Gastroesophageal sphincter (tissue), 4 donors: ENCODE measurements at places on chromosomes 2 and 18.

DNA sequence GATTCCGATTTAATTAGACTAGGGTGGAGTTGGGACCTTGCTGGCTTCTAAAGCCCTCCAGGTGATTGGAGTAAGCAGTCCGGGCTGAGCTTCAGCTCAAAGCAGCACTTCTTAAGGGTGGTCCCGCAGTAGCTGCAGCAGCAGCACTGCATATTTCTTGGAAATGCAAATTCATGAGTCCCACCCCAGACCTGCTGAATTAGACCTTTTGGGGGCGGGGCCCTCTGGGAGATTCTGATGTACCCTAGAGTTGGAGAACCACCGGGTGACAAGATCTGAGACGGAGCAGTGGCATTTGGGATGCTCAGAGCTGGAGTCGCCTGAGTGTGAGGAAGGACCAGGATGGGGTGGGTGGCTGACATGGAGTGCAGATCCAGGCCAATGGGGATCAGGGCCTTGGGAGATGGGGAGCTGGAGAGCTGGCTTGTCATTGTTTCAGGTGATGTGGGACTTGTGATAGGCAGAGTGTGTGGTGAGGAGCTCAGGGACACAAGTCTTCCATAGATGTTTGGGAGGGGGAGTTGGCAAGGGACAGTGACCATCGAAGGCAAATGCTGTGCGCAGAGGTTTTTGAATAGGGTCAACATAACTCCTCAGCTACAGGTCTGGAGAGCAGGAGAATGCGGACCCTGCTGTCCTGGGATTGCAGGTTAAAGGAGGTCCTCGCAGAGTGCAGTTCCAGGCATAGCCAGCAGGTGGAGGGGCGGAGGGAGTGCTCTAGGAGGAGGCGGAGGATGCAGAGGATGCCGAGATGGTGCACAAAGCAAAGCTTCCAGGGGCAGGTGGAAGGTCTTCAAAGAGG is 130.9 kb upstream of the RAB12 start:
- peak; percentile 22 for ATAC-seq

- no peak for ATAC-seq
These were observed 282.1 kb downstream of the ZNF516 start for GRCh38 chr18:76212960-76213359.

GRCh38 chr18:47758000-47758399 is 172.5 kb downstream of the SMAD2 start:
- ATAC-seq = no peak

DNA sequence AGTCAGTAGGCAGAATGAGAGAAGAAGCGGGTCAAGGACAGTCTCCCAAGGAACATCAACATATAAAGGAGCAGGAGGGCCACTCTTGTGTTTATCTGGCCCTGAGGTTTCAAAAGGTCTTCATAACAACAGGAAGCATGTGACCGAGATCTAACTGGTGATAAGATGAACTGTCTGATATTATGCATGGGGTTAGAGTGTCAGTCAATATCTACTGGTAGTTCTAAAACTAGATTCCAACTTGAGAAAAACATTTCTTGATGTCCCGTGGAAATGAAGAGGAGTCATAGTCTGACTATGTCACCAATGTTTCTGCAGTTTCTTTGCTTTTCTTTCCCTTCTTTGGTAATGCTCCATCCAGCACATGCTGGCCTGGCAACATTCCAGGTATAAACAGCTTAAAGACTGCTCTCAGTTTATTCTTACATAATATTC is 77.5 kb upstream of the ITPRID2 start:
- no peak for ATAC-seq

DNA sequence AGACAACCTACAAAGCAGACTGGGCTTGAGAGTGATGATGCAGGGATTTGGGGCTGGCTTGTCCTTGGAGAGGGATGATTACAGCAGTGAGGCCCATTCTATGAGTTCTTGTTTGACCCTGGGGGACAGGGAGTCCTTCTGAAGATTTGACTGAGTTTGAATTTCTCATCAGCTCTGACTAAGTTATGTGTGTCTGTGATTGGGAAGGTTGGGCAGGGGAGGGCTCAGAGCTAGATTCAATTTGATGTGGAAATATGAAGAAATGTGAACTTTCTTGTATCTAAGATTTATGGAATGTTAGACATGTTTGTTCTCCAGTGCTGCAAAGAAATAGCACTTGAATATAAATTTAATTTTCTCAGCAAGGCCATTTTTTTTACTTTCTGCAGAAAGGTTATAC is 19.9 kb upstream of the IL1R2 start:
- ATAC-seq = no peak

- ATAC-seq = no peak
These were observed 519.9 kb downstream of the KCNJ3 start for GRCh38 chr2:155218292-155218924.

DNA sequence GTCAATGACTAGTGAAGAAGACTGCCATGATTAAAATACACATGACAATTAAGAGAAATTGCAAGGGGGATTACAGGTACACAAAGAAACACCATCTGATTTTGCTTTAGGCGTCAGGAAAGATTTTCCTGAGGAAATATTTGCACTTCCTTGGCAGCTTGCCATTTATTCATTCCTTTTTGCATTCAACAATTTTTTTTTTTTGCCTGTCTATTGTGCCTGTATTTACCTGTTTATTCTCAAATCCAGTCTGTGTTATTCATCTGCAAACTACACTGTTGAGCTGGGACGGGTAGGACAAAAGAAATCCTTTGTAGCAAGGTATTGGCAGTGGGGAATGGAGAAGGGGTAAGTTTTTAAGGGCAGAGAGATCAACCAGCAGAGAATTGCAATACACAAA is 31.8 kb downstream of the SMAD2 start:
- ATAC-seq = no peak

DNA sequence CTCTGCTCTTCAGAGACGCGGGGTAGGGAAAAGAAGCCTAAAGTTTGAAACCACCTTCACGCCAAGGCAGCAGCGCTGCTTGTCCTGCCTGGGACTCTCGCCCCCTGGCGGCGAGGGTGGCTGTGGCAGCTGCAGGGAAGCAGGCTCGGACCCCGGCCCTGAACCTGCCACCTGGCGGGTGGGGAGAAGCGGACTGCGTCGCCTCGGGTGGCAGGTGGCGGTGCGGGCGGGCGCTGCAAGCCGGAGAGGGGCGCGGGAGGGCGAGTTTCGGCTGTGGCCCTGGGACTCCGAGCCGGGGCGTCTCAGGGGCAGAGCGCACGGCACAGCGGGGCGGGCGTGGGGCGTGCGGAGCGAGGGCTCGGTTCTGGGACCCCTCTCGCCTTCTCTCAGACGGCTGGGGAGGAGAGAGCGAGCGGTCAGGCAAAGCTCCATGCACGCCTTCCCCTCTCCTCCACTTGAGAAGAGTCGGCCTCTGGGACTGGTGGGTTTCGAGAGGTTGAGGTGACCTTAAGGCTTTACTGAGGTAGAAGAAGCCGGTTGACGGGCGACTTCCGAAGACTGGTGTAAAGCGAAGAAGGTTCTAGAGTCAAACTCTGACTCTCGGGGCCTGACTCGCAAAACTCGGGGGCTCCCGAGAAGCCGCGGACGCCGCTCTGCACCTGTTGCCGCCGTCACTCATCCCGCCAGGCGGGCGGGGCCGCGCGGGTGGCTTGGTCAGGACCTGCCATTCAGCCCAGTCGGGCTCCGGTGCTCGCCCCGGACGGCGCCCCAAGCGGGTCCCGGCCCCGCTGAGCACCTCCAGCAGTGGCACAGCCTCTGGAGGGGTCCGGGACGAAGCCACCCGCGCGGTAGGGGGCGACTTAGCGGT is 1.1 kb upstream of the BOLL start:
- peak; percentile 13 for ATAC-seq

GRCh38 chr2:107437807-107438206 is 388.9 kb upstream of the RGPD4 start:
- no peak for ATAC-seq

GRCh38 chr18:6001867-6002266 is 106.5 kb upstream of the TMEM200C start:
- ATAC-seq = no peak

DNA sequence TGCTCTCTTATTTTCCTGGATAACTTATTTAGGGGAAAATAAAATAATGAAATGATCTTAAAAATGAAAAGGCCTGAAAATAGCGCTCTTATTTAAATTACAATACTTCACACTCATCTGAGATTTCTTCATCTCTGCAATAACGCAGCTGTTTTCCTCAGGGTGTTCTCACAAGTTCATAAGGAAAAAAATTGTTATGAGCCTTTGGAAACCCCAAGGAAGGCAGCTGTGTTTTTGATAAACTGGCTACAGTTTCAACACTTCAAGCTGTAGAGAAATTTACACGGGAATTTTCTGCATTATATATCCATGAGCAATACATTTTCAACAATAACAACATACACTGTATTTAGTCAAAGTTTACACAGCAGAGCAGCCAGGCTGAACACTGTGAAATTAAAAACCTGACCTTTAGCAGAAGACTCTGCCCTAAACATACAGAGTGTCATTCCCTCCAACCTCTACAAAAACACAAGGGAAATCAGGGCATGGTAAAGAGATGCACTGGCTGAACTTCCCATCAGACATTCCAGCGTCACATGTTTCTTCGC is 959.6 kb downstream of the SLC4A3 start:
- ATAC-seq = no peak

DNA sequence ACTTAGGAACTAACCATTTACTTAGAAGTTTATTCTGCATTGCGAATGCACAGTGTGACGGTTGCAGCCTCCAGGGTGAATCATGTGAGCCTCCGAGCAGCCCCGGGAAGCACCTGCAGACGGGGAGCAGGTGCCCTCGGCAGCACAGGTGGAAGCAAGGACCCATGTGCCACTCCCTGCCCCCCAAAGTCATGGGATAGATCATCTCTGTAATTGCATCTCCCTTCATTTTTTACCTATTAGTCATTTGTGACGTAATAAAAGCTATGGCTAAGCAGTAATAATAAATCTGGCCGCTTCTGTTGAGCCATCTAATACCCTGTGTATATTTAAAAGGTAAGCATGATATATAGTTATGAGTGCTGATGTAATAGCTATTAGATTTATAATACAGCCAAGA is 97.2 kb downstream of the PTGR3 start:
- ATAC-seq = no peak

- ATAC-seq = no peak
These were observed 1.3 kb downstream of the MYL12B start for GRCh38 chr18:3263132-3263700.

GRCh38 chr2:85434696-85435095 is 16.2 kb downstream of the SH2D6 start:
- ATAC-seq = no peak

GRCh38 chr2:31729442-31730092 is 148.8 kb upstream of the SRD5A2 start:
- no peak for ATAC-seq

DNA sequence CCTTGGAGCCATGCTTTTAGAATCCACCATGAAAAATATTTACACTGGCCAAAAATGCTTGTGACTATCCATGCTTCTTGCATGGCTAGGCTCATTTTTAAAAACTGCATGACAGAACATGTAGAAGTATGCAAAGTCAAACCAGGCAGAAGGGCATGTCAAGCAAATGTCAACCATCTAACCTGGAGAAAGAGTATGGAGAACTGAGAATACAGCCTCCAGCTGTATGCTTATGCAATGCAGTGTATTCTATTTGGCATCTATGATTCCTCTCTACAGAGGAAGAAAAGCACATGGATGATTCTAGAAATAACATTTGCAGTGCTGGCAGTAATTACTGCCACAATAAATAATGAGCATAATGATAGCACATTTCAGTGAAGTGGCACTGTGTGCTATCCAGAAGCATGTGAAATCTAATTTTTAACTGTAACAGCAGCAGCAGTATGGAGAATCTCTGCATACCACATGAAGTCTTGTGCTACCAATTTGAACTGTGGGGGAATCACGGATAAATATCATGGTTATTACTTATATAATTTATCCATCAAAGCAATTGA is 87.3 kb upstream of the CCDC141 start:
- ATAC-seq = no peak

GRCh38 chr2:33848486-33848885 is 249.4 kb upstream of the FAM98A start:
- no peak for ATAC-seq

- no peak for ATAC-seq
These were observed 19.3 kb upstream of the OSR1 start for GRCh38 chr2:19377717-19378116.

GRCh38 chr2:160252900-160253299 is 52.8 kb upstream of the ITGB6 start:
- ATAC-seq = no peak

GRCh38 chr2:190435031-190435670 is 27.0 kb downstream of the MFSD6 start:
- no peak for ATAC-seq

- no peak for ATAC-seq
These were observed 327.5 kb upstream of the HNRNPA3 start for GRCh38 chr2:176885001-176885643.

DNA sequence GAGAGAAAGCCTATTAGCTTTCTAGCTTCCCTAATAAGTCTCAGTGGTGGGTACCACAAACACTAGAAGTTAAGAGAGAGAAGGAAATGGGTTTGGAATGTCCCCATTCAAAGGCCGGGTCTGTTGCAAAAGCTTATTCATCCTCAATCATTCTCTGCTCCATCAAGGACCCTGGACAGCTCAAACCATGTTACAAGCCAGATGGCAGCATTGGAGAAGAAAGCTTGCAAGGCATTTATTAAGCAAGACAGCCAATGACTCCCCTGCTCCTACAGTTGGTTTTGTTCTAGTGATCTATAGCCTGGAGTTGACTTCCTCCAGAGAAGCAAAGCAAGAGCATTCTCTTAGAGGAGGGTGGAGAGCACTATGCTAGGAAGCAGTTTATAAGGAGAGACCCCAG is 86.9 kb upstream of the LMAN1 start:
- no peak for ATAC-seq

- peak; percentile 62 for ATAC-seq
These were observed 25.9 kb upstream of the IMPA2 start for GRCh38 chr18:11955239-11956029.

DNA sequence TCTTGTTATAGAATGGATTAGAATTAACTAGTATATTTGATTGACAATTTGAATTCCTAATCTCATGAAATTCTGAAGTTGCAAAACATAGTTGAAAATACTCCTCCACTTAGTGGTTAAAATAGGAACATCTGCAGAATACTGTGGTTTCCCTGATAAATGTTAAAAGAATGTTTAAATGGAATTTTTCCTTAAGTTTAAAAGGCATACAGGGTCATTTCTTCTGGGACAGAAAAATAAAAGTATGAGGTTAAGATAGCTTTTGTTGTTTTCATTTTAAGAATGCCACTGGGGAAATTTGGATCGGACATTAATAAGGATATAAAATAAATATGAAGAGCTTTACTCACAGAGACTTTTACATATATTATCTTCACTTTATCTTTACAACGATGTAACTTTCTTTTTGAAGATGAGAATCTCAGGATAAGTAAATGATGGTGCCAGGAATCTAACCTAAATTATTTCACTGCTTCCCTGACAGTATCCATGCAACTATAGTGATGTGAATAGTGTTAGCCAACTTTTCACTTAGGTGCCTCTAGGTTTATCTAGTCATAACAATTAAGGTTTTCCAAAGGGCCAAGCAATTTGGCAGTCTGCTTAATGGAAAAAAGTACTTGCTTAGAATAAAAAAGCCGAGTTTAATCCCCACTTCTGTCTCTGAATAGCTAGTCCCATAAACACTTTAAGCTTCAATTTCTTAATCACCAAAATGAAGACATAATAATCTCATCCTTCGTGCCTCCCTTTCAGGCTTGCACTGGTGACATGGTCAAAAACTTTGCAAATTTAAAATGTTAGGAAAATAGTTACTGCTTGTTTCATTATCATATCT is 151.8 kb upstream of the STK17B start:
- no peak for ATAC-seq

- ATAC-seq = no peak
These were observed 195.4 kb upstream of the RMP24 start for GRCh38 chr18:35777039-35777438.

GRCh38 chr2:101305492-101306078 is 2.9 kb downstream of the RNF149 start:
- ATAC-seq = no peak
